Astrocyte of the hippocampus (primary cell): ENCODE measurements at places on chromosomes 2 and 18.
A peak's percentile ranks its signal among the peaks of the same experiment; 100 is the strongest.

DNA sequence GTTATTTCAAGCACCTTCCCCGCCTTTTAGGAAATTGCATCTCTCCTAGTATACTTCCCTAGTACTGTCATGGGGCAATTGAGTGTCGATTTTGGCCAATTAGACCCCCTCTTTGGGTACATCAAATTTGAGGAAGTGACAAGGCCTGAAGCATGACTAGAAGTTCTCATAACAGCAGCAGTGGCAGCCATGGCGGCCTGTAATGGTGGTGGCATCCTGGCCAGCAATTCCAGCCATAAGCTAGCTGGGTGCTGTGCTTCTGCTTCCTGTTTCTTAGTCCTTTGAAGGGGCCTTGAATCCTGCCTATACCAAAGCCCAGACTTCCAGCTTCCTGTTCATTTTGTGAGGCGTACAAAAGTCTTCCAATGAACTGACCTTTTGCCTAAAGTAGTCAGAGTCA, 523.1 kb downstream of the PLCL1 start:
- DNase-seq: no peak

DNA sequence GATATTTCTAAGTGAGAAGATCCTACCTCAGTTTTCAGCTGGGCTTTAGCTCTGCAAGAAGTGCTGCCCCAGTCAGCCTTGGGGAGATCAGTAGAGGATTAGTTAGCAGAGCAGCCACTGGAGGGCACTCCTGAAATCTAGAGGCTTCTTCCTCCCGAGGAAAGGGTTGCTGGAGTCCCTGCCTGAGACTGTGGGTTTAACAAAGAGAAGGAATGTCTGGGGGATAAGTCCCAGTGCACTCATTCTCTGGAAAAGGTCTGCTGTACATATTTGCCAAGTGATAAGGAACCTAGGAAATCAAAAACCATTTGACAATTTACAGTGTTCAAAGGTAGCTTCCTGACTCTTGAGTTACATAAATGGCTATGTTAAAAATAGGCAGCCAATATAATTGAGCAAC, 207.2 kb downstream of the SLC8A1 start:
- DNase-seq: peak; percentile 90

GRCh38 chr2:161032635-161033034, 127.6 kb upstream of the TANK start:
- no peak for DNase-seq

- no peak for DNase-seq
Observed at GRCh38 chr2:164511738-164512137, 109.5 kb downstream of the GRB14 start.

- DNase-seq: no peak
Observed at GRCh38 chr2:55995211-55995610, 71.6 kb upstream of the EFEMP1 start.

- DNase-seq: no peak
Observed at GRCh38 chr18:12302391-12303147, 5.5 kb upstream of the TUBB6 start.

DNA sequence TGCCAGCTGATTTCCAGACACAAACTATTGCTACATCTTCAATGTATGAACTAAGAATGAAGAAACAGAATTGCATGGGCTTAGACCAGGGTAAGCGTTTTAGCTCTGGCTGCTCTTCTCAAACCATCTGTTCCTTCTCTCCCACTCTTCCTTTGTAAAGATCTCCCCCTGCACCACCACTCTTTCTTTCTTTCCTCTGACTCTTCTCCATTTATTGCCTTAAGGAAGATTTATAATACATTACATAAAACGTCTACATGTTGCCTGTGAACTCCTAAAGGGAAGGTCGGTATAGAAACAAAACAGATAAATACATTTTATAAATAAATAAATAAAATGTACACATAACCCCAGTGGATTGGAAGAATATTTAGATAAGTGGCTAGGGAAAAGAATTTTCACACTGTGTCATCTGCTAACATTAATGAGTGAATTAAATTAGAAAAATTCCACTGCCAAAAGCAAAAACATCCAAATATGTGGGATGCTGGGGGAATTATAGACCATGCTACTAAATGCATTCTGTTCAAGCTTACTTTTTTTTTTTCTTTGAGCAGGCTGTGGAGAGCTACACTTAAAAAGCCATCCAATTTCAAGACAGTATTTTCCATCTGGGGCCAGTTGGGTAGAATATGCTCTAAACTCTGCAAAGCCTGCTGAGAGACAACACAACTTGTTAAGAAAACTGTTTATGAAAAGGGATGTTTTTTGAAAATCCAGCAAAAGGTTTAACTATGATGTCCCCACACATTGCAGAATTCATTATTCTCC, 41.5 kb downstream of the NCKAP5 start:
- no peak for DNase-seq

DNA sequence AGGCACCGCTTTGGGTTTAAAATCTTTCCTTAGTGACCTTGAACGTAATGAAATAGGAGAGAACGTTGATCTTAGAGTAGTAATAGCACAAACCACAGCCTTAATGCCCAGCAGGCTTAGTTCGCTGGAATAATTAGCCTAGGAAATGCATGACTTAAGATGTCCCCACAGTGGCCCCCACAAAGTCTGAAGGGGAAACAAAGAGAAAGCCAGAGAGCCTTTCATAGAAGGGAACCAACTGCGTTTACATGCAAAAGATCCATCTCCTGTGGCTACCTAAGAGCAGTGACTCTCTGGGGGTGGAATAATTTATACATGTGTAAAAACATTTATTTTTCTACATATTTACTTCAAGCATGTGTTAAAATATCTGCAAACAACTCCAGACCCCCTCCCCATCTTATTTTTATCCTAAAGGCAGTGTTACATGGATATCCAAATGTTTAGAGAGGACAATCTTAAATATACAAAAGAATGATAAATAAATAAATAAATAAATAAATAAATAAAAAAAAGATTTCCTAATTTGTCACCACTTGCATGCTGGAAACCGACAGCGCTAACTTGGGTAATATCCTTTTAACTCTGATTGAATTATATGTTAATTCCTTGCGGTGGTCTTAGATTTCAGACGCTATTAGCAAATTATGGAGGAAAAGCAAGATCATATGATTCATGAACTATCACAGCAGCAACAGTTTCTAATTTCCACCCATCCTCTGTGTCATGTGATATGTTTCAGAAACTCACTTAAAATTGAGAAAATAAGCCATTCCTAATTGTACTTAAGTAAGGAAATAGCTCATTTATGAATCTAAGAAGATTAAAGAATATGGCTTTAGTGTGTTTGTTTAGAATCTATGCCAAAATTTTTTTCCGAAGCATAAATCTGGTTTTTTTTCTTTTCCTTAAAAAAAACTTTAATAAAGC, 23.4 kb upstream of the CYP1B1 start:
- DNase-seq: no peak

GRCh38 chr2:14631406-14632040, 994 bp upstream of the LRATD1 start:
- DNase-seq: no peak

DNA sequence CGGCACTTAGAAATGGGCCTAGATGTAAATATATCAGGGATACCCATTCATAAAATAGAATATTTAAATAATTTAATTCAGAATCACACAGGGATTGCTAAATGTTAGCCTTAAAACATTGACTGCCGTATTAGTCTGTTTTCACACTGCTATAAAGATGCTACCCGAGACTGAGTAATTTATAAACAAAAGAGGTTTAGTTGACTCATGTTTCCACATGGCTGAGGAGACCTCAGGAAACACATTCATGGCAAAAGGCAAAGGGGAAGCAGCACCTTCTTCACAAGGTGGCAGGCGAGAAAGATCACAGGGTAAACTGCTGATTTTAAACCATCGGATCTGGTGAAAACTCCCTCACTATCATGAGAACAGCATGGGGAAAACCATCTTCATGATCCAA, 223.6 kb upstream of the GULP1 start:
- DNase-seq: no peak

GRCh38 chr18:74994502-74995418, 214.2 kb downstream of the PTGR3 start:
- DNase-seq: peak; percentile 45

- DNase-seq: no peak
Observed at GRCh38 chr2:102315921-102316320, 4.6 kb downstream of the IL1RL1 start.

DNA sequence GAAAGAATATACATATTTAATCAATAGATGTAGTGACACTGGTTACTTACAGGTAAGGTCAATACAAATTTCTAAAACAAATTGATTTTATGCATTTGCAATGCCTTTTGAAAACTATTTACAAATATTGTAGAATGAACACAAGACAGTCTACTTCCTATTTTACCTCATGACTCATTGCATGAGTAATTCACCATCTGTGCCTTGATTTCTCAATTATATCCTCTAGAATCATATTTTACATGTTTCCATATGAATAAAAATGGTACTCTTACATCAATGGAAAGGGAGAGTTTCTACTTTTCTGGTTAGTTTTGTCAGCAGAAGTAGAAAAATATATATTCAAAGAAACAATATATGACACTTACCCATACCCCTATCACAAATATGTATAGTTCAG, 203.8 kb upstream of the CDH7 start:
- no peak for DNase-seq

- no peak for DNase-seq
Observed at GRCh38 chr2:217314021-217314460, 454.2 kb upstream of the TNP1 start.

- DNase-seq: no peak
Observed at GRCh38 chr2:168277276-168277675, 29.9 kb upstream of the STK39 start.

GRCh38 chr2:83584672-83585071, 874.4 kb downstream of the SUCLG1 start:
- DNase-seq: peak; percentile 75

GRCh38 chr2:143162123-143162837, 33.1 kb downstream of the ARHGAP15 start:
- DNase-seq: peak; percentile 74

DNA sequence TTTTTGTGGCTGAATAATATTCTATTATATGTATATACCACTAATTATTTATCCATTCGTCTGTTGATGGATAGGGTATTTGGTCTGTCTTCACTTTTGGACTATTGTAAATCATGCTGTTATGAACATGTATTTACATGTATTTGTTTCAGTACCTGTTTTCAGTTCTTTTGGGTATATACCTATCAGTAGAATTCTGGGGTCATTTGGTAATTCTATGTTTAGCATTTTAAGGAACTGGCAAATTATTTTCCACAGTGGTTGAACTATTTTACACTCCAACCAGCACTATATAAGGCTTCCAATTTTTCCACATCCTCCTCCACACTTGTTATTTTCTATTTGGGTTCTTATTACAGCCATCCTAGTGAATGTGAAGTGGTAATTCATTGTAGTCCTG, 12.4 kb upstream of the TANK start:
- no peak for DNase-seq

GRCh38 chr2:24972315-24972961, 683 bp upstream of the DNAJC27 start:
- peak; percentile 52 for DNase-seq

DNA sequence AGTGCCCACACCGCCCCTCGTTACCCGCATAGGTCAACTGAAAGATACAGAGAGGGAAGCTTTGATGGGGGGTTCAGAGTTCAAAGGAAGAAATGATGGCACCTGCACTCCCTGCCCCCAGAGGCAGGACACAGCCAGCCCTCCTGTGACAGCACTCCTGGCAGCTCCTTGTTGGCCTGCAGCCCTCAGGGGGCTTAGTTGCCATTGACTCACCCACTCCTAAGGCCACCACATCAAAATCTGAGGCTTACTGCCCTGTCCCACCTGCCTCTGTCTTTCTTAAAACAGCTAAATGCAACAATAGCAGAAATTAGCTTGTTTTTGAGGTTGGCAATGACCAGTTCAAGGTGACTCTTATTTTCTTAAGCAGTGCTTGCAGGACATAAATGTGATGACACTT, 31.6 kb upstream of the SLC35F6 start:
- no peak for DNase-seq
